Upper lobe of left lung (tissue), 6 donors: ENCODE measurements at places on chromosomes 5 and 9. TPM values are rescaled to one million over a fixed set of nuclear protein-coding genes. Genes with fewer than 3 reads are reported as not detected.

DNA sequence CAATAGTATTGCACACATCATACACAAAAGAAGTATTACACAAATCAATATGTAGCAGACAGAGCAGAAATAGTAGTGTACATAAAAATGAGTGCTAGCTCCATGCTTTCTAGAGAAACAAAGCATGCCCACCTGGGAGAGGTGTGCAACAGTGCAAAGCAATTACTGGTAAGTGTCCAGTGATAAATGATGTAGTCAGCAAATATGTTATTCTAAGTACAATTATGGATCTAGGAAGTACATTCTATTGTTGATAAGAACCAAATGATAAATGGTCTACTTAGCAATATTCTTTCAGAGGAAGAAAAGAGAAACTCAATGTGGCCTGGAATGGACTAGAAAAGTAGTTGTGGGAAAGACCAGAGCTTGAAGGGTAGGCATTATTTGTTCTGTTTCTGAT is 188.6 kb downstream of the HINT1 start:
- no peak overlapping the region for H3K4me3 ChIP-seq
- no peaks in the 10 kb centered on the region for H3K27me3 ChIP-seq
- DNase-seq = no peak
- no peak overlapping the region for H3K27ac ChIP-seq

- no peaks in the 10 kb centered on the region for H3K27me3 ChIP-seq
- H3K4me1 ChIP-seq = peaks cover 2% of the 10 kb centered on the region
- no peak overlapping the region for H3K27ac ChIP-seq
- DNase-seq = no peak
- no peaks in the 10 kb centered on the region for H3K36me3 ChIP-seq
Observed at GRCh38 chr5:124883681-124884080, 137.2 kb upstream of the ZNF608 start.

- no peaks in the 10 kb centered on the region for H3K36me3 ChIP-seq
- H3K27ac ChIP-seq = no peak overlapping the region
- no peak for DNase-seq
- H3K4me1 ChIP-seq = no peaks in the 10 kb centered on the region
- H3K27me3 ChIP-seq = no peaks in the 10 kb centered on the region
Observed at GRCh38 chr9:5819174-5819573, 13.7 kb downstream of the ERMP1 start.

DNA sequence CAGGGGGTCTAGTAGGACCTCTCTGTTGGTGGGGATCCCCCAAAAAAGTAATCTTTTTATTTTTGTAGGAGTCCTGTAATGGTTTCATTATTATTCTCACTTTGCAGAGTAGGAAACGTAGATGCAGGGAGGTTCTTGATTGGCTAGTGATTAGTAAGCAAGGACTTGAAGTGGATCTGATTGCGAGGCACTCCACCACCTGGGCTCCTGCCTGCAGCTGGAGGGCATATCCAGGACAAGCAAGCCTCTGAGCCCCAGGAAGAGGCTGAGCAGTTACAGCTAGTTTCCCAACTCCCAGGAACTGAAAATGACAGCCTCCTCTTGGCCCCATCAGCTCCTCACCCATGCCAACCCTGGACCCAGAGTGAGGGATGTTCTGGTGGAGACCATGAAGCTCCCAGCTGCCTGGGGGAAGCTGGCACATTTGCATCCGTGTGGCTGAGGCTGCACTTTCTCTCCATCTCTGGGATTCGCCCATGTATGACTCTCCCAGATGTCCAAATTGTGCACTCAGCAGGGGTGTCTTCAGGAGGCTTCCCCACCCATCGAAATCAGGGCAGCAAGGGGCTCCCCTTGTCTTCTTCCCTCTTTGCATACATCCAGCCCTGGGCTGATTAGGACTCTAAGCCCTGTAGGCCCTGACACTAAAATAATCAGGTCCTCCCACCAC is 10.2 kb downstream of the KCNIP1 start:
- H3K27ac ChIP-seq = no peak overlapping the region
- no peak for DNase-seq
- no peaks in the 10 kb centered on the region for H3K27me3 ChIP-seq
- H3K36me3 ChIP-seq = no peaks in the 10 kb centered on the region
- H3K4me1 ChIP-seq = no peaks in the 10 kb centered on the region

- DNase-seq = no peak
- H3K4me3 ChIP-seq = peak overlapping the region; percentile 89
- peak overlapping the region; percentile 83 for H3K27ac ChIP-seq
- H3K27me3 ChIP-seq = peaks cover 13% of the 10 kb centered on the region
- H3K36me3 ChIP-seq = no peaks in the 10 kb centered on the region
Observed at GRCh38 chr5:129905473-129906176, 1.4 kb downstream of the CHSY3 start.

DNA sequence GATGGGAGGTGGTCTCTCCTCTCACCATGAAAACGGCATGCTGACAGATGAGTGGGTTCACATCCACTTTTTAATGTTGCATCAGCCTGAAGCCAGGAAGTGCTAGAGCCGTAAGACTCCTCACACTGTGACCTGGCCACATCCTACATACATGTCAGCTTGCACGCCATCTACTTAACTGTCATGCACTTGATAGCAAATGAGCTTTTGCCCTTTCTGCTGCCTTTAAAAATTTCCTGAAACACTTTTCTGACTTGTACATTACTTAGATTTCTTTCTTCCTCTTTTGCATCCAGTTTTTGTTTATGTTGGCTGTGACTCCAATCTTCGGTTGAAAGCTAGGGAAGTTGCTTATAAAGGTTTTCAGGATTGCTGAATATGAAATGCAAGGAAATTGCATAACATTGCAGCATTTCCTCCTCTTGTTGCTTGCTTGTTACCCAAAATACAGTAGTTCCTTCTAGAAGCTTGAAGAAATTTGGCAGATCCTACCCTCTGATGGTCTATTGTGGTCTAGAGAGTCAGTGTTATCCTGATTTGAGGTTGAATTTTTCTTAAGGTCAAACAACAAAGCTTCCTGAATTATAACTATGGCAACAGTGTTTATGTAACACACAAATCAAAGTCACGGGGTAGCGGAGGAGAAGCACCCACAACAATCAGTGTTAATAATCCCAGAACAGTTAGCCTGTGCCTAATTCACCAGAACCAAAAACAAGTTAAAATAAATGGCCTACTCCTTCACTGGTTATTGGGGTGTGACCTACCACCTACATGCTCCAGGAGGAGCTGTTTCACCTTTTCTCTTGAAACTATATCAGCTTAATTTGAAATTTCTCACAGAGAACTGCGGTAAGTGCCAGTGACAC is 232.5 kb downstream of the ARHGAP26 start:
- peak; percentile 62 for DNase-seq
- peaks cover 28% of the 10 kb centered on the region for H3K4me1 ChIP-seq
- H3K4me3 ChIP-seq = no peak overlapping the region
- H3K36me3 ChIP-seq = no peaks in the 10 kb centered on the region
- H3K27me3 ChIP-seq = no peaks in the 10 kb centered on the region

- no peaks in the 10 kb centered on the region for H3K4me1 ChIP-seq
- H3K27me3 ChIP-seq = no peaks in the 10 kb centered on the region
- DNase-seq = no peak
- H3K27ac ChIP-seq = no peak overlapping the region
- no peaks in the 10 kb centered on the region for H3K36me3 ChIP-seq
Observed at GRCh38 chr5:65017636-65018035, 248.9 kb downstream of the CWC27 start.

DNA sequence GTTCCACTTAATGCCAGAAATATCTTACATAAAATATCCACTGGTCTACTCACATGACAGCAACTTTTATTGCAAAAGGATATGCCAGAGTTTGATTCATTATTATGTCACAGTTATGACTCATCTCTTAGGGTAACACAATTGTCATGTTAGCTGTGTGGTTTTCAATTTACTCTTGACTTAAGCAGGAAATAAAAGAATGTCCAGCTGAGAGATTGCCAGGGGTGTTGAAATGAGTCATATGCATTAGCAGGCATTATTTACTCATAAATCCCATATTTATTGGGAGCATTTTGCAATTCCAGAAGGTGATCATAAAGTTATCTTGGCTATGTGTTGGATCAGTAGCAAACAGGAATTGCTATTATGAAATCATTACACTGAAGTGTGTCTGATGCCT is 1164.6 kb upstream of the CDH18 start:
- no peaks in the 10 kb centered on the region for H3K36me3 ChIP-seq
- no peaks in the 10 kb centered on the region for H3K27me3 ChIP-seq
- no peaks in the 10 kb centered on the region for H3K4me1 ChIP-seq
- DNase-seq = no peak

DNA sequence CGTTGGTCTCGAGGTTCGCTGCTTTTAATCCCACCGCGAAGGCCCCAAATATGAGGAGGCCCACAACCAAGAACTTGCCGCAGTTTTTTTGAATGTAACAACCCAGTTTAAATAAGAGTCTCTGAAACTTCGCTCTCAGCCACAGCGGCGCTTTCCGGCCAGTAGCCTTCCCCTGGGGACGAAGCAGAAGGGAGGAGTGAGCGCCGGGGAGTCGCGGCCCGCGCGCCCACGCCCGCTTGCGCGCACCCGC is 10.4 kb downstream of the PTCH1 start:
- peaks cover 23% of the 10 kb centered on the region for H3K27me3 ChIP-seq
- no peak for DNase-seq
- peak overlapping the region; percentile 92 for H3K27ac ChIP-seq
- H3K36me3 ChIP-seq = no peaks in the 10 kb centered on the region
- peaks cover 29% of the 10 kb centered on the region for H3K4me1 ChIP-seq

GRCh38 chr5:94709277-94709676 is 90.8 kb downstream of the SLF1 start:
- no peaks in the 10 kb centered on the region for H3K4me1 ChIP-seq
- H3K27ac ChIP-seq = no peak overlapping the region
- H3K27me3 ChIP-seq = no peaks in the 10 kb centered on the region
- no peak overlapping the region for H3K4me3 ChIP-seq
- H3K36me3 ChIP-seq = peaks cover 3% of the 10 kb centered on the region
- no peak for DNase-seq

DNA sequence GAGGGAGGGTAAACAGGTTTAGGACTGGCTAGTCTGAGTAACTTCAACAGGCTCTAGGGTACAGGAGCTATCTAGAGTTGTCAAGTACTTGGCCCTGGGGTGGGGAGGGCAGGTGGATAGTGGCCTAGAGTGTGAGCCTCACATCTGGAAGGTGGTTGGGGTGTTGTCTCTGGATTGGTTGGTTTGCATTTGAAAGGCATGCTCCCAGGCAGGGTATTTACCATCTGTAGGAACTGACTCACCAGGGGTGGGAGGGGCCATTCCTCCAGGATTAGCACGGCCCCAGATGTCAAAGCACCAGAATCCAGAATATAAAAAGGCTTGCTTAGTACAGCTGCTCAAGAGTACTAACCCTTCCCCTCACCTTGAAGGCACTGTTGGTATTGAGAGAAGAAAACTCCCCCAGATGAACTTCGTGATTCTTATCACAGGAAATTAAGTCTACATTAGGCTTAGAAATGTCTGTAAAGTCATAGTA is 193.3 kb downstream of the NTRK2 start:
- H3K27ac ChIP-seq = peak overlapping the region; percentile 41
- peaks cover 6% of the 10 kb centered on the region for H3K4me1 ChIP-seq
- H3K27me3 ChIP-seq = no peaks in the 10 kb centered on the region
- H3K4me3 ChIP-seq = no peak overlapping the region

GRCh38 chr5:58410441-58410840 is 49.4 kb downstream of the PLK2 start:
- no peak overlapping the region for H3K27ac ChIP-seq
- H3K4me1 ChIP-seq = no peaks in the 10 kb centered on the region
- H3K36me3 ChIP-seq = no peaks in the 10 kb centered on the region
- H3K27me3 ChIP-seq = no peaks in the 10 kb centered on the region
- no peak overlapping the region for H3K4me3 ChIP-seq
- no peak for DNase-seq

DNA sequence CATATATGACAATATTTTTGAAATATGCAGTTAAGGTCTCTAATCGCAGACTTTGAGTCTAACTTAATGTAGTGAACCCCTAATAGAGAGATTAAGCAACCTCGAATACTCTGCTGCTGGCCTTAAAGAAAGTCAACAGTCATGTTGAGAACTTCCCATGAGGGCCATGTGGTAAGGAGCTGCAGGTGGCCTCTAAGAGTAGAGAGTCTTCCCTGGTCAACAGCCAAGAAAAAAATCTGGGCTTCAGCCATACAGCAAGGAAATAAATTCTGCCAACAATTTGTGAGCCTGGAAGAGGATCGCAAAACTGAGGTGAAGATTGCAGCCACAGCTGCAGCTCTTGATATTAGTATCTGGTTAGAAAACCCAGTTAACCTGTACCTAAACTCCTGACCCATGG is 935.2 kb upstream of the TYRP1 start:
- H3K27me3 ChIP-seq = no peaks in the 10 kb centered on the region
- no peaks in the 10 kb centered on the region for H3K36me3 ChIP-seq
- H3K4me3 ChIP-seq = no peak overlapping the region
- DNase-seq = no peak
- H3K27ac ChIP-seq = no peak overlapping the region
- no peaks in the 10 kb centered on the region for H3K4me1 ChIP-seq

DNA sequence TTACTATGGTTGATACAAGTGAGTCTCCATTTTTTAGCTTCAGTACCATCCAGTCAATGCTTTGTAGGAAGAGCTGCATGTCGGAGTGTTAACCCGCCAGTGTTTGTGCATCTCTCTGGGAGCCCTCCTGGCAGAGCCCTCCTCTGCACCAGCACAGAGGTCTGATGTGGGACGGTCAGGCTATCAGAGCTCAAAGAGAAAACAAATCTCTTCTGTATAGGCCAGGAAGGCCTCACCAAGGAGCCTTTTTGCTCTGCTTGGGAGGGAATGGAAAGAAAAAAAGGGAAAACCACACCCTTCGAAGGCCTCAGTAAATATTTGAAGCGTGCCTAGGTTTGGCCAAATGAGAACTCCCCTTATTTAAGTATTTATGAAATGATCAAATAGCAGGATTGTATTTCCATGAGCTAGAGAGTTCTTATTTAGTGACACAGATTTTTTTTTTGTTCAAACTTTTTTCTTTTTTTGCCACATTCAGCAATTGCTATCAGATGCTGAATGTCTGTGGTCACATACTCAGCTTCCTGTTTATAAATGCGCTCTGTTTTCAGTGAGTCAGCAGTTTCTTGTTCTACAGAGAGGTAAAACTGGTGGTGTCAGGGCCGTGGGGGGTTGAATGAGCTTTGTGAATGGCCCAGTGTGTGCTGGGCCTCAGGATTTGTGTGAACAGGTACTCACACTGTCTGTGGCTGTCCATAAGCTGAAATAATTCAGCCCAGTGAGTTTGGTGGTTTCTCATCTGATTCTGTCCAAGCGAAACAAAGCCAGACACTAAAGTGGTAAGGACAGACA is 226.6 kb downstream of the SNX18 start:
- peaks cover 29% of the 10 kb centered on the region for H3K4me1 ChIP-seq
- no peaks in the 10 kb centered on the region for H3K36me3 ChIP-seq
- no peaks in the 10 kb centered on the region for H3K27me3 ChIP-seq
- DNase-seq = peak; percentile 57
- H3K27ac ChIP-seq = peak overlapping the region; percentile 84

- no peaks in the 10 kb centered on the region for H3K4me1 ChIP-seq
- H3K27ac ChIP-seq = peak overlapping the region; percentile 50
- no peaks in the 10 kb centered on the region for H3K36me3 ChIP-seq
- H3K4me3 ChIP-seq = no peak overlapping the region
Observed at GRCh38 chr9:33506626-33507370, 17.3 kb upstream of the ANKRD18B start.

GRCh38 chr9:14326264-14326826 is 12.4 kb upstream of the NFIB start:
- no peak overlapping the region for H3K4me3 ChIP-seq
- no peaks in the 10 kb centered on the region for H3K27me3 ChIP-seq
- no peak for DNase-seq

- H3K4me1 ChIP-seq = no peaks in the 10 kb centered on the region
- no peaks in the 10 kb centered on the region for H3K27me3 ChIP-seq
- H3K36me3 ChIP-seq = no peaks in the 10 kb centered on the region
- H3K27ac ChIP-seq = no peak overlapping the region
- no peak for DNase-seq
- H3K4me3 ChIP-seq = no peak overlapping the region
Observed at GRCh38 chr9:82761027-82761426, 301.9 kb downstream of the RASEF start.

Gene PTRH1
- total RNA-seq = 33.5 TPM

Gene C9orf72
- total RNA-seq = 57.8 TPM

Gene SPINK4
- not detected for total RNA-seq

Gene SRD5A1
- total RNA-seq = 10.8 TPM

Gene CLIC3
- 41.9 TPM for total RNA-seq

Gene TPPP
- total RNA-seq = 22.2 TPM

Gene PCDHB7
- total RNA-seq = 2.9 TPM
